ENCODE measurements at places on chromosomes 7 and 10. TPM values are rescaled to one million over a fixed set of nuclear protein-coding genes. Genes with fewer than 3 reads are reported as not detected.

The DIP2C gene
- 52.6 TPM for total RNA-seq

The LRIT2 gene
- total RNA-seq, result not detected

The C10orf105 gene
- total RNA-seq, result not detected

The PAXIP1 gene
- total RNA-seq, result 13.8 TPM

The AHR gene
- 1.7 TPM for total RNA-seq

The IFIT1 gene
- not detected for total RNA-seq

The NEURL1 gene
- total RNA-seq, result 3.1 TPM

The ANKRD22 gene
- not detected for total RNA-seq

The SEMA3E gene
- total RNA-seq, result 0.96 TPM

The GPR158 gene
- total RNA-seq, result 2.6 TPM

Measured in glutamatergic neuron (in vitro differentiated cells).